NCI-H1048 (cell line): ENCODE measurements at places on chromosomes 4 and X.
A peak's percentile ranks its signal among the peaks of the same experiment; 100 is the strongest.

- DNase-seq, result no peak
Observed at GRCh38 chrX:45697591-45697990, 496.9 kb upstream of the DIPK2B start.

DNA sequence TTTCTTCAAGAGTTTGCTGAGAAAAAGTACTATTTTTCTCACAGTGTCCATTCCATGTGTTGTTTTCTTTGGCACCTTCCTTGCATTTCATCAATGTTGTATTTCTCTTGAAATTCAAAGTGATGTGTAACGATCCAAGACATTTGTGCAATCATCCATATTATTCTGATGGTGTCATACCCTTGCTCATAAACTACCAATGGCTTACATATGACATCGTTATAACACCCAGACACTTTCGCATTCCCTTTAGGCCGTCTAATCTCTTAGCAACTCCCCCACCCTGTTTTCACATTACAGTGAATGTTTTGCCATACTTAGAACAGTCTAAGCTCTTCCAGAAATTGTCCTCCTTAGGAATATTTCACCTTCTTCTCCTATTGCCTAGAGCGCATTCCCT is 1779.0 kb downstream of the PCDH7 start:
- DNase-seq, result no peak

- DNase-seq, result no peak
Observed at GRCh38 chr4:1006856-1007255, 4.6 kb upstream of the FGFRL1 start.

DNA sequence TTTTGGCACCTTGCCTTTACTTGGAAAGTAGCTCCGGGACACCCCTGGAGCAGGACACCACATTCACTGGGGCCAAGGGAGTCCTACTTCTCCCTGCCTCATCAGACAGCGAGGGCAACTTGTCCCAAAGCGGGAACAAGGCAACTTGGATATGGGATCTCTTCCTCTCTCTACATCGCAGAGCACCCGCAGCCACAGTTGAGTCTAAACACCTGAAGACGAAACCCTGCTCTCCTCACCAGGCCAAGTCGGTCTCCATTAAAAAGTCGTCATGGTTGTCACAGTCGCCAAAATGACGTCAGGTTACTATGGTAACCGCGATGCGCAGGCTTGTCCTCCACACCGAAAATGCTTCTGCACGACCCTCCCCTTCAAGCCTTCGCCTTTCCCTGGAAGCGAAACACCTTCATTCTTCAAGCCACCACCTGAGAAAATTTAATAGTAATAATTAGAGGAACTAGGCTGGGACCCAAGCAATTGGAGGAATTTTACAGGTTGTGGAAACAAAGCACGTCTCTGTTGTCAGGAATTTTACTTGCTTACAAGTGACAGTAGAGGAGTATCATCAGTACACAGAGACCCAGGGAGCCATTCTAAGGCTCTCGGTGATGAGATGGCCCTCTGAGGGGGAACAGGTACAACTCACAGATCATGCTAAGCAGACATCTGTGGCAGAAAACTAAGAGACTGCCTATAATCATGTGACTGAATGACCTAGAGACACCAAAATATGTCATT is 30.5 kb upstream of the TCEAL4 start:
- DNase-seq, result no peak

DNA sequence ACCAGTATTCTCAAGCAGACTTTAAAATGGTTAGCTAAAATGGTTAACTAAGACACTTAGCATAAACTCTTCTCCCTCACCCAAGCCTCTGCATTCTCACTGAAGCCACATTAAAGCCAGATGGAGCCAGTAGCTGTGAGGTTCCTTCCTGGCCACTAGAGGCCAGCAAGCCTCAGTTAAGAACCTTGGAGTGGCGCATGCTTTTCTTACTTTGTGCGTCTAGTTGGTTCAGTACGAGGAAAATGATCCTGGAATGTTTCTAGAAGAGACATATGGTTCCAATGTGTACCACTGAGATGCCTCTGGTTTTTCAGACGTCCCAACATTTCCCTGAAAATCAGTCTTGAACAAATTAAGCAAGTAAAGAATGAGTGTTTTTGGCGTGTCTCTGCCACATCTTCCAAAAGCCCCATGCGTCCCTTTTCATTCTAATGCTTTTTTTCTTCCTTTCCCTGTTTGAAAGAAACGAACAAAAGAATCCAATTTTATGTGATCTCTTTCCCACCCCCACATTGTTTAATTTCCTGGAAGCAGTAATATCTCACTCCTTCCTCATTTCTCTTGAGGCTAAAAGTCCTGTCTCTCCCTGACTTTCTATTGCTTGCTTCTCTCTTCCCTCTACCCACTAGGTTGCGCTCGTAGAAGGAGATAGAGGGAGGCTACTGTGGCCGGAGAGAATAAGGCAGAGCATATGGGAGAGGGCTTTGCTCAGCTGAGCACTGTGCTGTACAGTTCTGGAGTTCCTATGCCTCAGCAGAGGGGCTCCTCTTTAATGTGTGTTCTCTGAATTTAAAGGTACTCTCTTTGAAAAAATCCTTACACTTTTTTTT is 82.9 kb upstream of the TAB3 start:
- no peak for DNase-seq

DNA sequence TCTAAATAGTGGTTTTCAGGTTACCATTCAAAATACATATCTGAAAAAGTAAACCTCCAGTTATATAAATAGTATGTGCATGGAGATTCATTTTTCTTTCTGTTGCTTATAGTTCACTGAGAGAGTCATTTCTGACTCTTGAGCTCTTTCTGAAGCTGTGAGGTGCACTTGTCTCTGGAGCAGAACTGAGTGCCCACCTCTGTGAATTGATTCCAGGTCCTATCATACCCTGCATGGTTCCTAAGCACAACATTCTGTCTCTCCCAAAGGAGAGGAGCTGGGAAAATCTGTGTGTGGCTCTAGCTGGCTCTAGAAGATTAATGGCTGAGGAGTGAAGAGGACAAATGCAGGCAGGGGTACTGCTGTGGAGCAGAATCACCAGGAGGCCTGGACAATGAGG is 161.6 kb upstream of the HCCS start:
- DNase-seq, result no peak

DNA sequence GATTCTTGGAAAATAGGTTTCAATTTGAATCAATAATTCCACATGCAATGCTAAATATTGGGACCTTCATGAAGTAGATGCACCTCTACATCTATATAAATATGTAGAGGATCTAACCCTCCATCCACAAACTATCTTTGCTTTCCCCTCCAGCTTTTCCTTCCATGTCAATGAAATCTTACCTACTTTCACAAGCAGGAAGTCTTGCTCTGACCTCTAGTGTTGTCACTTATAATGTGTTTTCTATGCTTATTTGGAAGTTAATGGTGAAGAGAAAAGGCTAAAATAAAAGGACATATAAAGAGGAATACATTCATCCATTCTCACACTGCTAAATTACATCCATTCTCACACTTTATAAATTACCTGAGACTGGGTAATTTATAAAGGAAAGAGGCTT is 472.7 kb upstream of the DIAPH2 start:
- peak; percentile 0 for DNase-seq

- DNase-seq, result no peak
Observed at GRCh38 chrX:72048510-72049455, 82.9 kb downstream of the RTL5 start.

GRCh38 chr4:81314897-81315470 is 100.0 kb upstream of the PRKG2 start:
- DNase-seq, result no peak

GRCh38 chr4:186669159-186669731 is 54.4 kb downstream of the FAT1 start:
- DNase-seq, result peak; percentile 19

- no peak for DNase-seq
Observed at GRCh38 chrX:38954520-38954919, 153.3 kb downstream of the MID1IP1 start.

DNA sequence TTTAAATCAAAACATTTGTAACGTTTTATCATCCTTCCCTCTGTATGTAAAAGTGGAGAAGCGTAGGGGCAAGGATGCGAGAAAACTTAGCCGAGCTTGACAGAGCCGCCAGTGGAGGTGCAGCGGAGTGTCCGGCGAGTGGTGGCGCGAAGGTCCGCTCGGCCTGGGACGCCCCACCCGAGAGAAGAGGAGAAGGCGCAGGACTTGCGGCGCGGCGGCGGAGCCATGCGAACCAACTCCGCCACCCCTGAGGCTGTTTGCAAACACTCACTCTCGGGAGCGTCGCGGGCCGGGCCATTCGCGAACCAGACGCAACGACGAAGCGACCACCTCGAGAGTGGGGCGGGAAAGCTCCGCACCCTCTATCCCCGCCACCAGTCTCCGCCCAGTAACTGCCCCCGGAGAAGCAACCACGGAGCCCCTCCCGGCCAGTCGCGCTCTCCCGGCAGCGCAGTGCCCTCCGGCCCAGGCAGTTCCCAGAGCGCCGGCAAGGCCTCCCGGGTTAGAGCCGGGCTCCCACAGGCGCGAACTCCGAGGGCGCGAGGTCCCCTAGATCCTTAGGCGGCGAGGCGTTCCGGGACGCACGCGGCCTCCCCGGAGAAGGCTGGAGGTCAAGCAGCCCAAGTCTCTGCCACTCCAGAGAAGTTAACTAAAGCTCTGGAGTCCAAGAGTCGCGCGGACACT is 2.3 kb upstream of the MAB21L2 start:
- DNase-seq, result no peak

DNA sequence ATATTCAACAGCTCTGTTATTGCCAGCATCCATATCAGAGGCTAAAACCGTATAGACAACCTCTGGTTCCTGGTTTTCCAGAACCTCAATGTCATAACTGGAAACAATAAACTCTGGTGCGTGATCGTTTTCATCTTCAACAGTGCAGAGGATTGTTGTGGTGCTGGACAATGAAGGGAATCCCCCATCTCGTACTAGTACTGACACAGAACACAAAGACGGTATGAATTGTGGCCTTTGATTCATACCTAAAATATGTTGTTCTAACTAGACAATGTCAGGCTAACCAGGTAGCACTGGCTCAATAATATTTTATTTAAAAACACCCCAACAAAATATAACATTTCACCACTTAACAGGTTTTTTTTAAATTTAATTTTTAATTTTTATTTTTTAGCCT is 186.9 kb downstream of the DCHS2 start:
- DNase-seq, result no peak

DNA sequence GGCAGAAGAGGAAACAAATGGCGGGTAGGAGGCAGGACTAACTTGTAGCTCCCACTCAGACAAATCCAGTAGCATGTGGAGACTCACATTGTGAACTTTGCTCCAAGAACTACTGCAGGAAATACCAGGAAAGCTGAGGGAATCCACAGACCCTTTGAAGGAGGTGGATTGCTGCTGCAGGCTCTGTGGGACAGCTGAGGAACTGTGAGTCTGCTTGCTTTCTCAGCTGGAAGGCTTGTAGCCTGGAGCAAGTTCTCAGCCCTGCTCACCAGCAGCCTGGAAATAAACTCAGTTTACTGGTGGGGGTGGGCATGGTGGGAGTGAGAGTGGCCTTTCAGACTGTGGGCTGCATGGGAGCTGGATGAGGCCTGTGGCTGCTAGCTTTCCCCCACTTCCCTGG is 16.0 kb downstream of the RTL3 start:
- no peak for DNase-seq

GRCh38 chrX:140292961-140293360 is 211.9 kb downstream of the SOX3 start:
- no peak for DNase-seq

DNA sequence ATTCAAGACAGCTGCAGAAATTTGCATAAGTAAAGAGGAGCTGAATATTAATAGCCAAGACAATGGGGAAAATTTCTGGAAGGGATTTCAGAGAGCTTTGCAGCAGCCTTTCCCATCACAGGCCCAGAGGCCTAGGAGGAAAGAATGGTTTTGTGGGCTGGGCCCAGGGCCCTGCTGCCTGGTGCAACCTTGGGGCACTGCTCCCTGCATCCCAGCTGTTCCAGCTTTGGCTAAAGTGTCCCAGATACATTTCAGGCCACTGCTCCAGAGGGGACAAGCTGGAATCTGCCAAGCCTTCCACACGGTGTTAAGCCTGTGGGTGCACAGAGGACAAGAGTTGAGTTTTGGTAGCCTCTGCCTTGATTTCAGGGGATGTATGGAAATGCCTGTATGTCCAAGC is 185.6 kb upstream of the SFRP2 start:
- no peak for DNase-seq

DNA sequence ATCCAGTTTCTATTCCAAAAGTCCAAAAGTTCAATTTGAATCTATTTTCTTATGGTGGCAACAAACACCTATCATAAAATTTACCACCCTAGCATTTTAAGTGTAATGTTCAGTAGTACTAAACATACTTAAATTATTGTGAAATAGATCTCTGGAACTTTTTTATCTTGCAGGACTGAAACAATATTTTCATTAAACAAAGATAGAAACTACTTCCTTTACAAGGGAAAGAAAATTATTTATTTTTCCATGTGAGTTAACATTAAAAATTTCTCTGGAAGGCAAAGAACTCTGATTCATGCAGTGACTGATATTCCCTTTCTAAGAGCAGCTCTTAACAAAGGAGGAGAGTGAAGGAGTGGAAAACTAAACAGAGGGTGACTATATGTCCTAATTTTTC is 40.2 kb downstream of the ADH7 start:
- DNase-seq, result no peak

- no peak for DNase-seq
Observed at GRCh38 chrX:2521092-2521926, 20.5 kb upstream of the DHRSX start.
